ENCODE measurements at places on chromosomes 7 and 10. TPM values are rescaled to one million over a fixed set of nuclear protein-coding genes. Genes with fewer than 3 reads are reported as not detected.

GRCh38 chr7:4113271-4113670 lies 568.8 kb upstream of the FOXK1 start:
- DNase-seq, result no peak

DNA sequence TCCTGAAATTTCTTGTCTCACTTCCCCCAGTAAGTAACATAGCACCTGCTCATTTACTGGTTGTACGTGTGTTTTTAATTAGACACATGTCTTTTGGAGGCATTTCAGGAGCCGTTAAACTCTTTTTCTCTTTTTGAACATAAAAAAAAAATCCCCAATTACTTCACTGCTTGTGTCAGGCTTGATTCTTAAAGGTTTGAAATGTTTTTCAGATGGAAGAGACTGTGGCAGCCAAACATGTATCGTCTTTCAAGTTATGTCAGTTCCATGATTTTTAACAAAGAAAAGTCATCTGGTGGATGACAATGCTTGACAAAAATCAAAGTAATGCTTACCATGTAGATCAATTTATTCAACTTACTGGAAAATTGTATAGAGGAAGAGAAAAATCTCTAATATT lies 585.8 kb downstream of the GATA3 start:
- DNase-seq, result peak; percentile 50

ABI1 gene
- 65.8 TPM for total RNA-seq

GALNT17 gene
- 6.3 TPM for total RNA-seq

CYP3A4 gene
- total RNA-seq, result 2.6 TPM

GHRHR gene
- total RNA-seq, result not detected

STX1A gene
- total RNA-seq, result 8.5 TPM

LDB1 gene
- 39.3 TPM for total RNA-seq

Measured in skin of body (tissue), 3 donors.